Thoracic aorta endothelial cell (primary cell): ENCODE measurements at places on chromosomes 5 and 9. TPM values are rescaled to one million over a fixed set of nuclear protein-coding genes. Genes with fewer than 3 reads are reported as not detected.

Gene MARCOL
- total RNA-seq, result not detected in 2 replicates

Gene FOXD4
- total RNA-seq, result 0.14 and 0.27 TPM in 2 replicates

Gene TMOD1
- 0.27 and 1.2 TPM in 2 replicates for total RNA-seq

Gene ADAMTS2
- 0.50 TPM in 1 of 2 replicates, not detected in the other for total RNA-seq

Gene FOXI1
- not detected in 2 replicates for total RNA-seq

Gene PDGFRB
- total RNA-seq, result 0.40 and 1.6 TPM in 2 replicates

Gene ZNF79
- total RNA-seq, result 11.6 and 14.9 TPM in 2 replicates

Gene ITGA2
- total RNA-seq, result 178 and 213 TPM in 2 replicates

Gene WDR31
- 0.50 and 0.53 TPM in 2 replicates for total RNA-seq
